A549 treated with Hydrocortisone at 1 μM for 4 hours (cell line): ENCODE measurements at places on chromosomes 4 and X. TPM values are rescaled to one million over a fixed set of nuclear protein-coding genes. Genes with fewer than 3 reads are reported as not detected.

NUDT10 gene
- total RNA-seq: 0.96 to 1.4 TPM (median 1.0 TPM) in 5 replicates

HHIP gene
- total RNA-seq: 0.55 to 1.1 TPM (median 0.62 TPM) in 5 replicates

PLP1 gene
- total RNA-seq: not detected in 5 replicates

CT45A1 gene
- not detected in 5 replicates for total RNA-seq

BEX1 gene
- total RNA-seq: not detected in 5 replicates

MGAT4D gene
- total RNA-seq: not detected in 5 replicates

HPGDS gene
- total RNA-seq: not detected in 5 replicates

TREX2 gene
- total RNA-seq: 1.2 to 1.8 TPM (median 1.5 TPM) in 5 replicates

CFAP47 gene
- 0.02 TPM in 1 of 5 replicates, not detected in the others for total RNA-seq

BMPR1B gene
- total RNA-seq: 4.7 to 8.3 TPM (median 6.3 TPM) in 5 replicates

FGG gene
- total RNA-seq: 5.3 to 8.0 TPM (median 5.4 TPM) in 5 replicates

CD38 gene
- total RNA-seq: 11.0 to 15.4 TPM (median 13.4 TPM) in 5 replicates

GAGE13 gene
- not detected in 5 replicates for total RNA-seq

PAGE2B gene
- total RNA-seq: not detected in 5 replicates

NALF2 gene
- total RNA-seq: 4.9 to 6.1 TPM (median 5.2 TPM) in 5 replicates

CYBB gene
- total RNA-seq: 0.02 to 0.08 TPM (median 0.05 TPM) in 5 replicates

MTMR8 gene
- total RNA-seq: 0.33 to 0.85 TPM (median 0.53 TPM) in 5 replicates

TSC22D3 gene
- 186 to 243 TPM (median 216 TPM) in 5 replicates for total RNA-seq

CT55 gene
- not detected in 5 replicates for total RNA-seq

PNMA3 gene
- total RNA-seq: 0.18 to 0.25 TPM (median 0.21 TPM) in 5 replicates

GRID2 gene
- total RNA-seq: not detected in 5 replicates

TMEM156 gene
- 17.9 to 22.8 TPM (median 21.0 TPM) in 5 replicates for total RNA-seq

WWC2 gene
- 11.0 to 19.3 TPM (median 17.3 TPM) in 5 replicates for total RNA-seq

BGN gene
- not detected in 5 replicates for total RNA-seq

STOX2 gene
- total RNA-seq: 2.1 to 3.3 TPM (median 2.4 TPM) in 5 replicates

PIR gene
- 46.8 to 54.6 TPM (median 54.0 TPM) in 5 replicates for total RNA-seq

UBE2K gene
- 60.5 to 80.5 TPM (median 77.6 TPM) in 5 replicates for total RNA-seq

ASB11 gene
- not detected in 5 replicates for total RNA-seq

TMEM31 gene
- 0.21 TPM in 1 of 5 replicates, not detected in the others for total RNA-seq

VGLL1 gene
- total RNA-seq: not detected in 5 replicates

CT45A3 gene
- 0.26 TPM in 1 of 5 replicates, not detected in the others for total RNA-seq

AMOT gene
- total RNA-seq: 0.03 to 0.05 TPM (median 0.03 TPM) in 3 of 5 replicates, not detected in the others

USP17L12 gene
- not detected in 5 replicates for total RNA-seq

SNX12 gene
- total RNA-seq: 72.3 to 82.6 TPM (median 73.9 TPM) in 5 replicates

CXorf58 gene
- 0.06 to 0.07 TPM (median 0.07 TPM) in 4 of 5 replicates, not detected in the other for total RNA-seq

FAM47A gene
- total RNA-seq: not detected in 5 replicates

AVPR2 gene
- total RNA-seq: 0.07 TPM in 1 of 5 replicates, not detected in the others

TXK gene
- total RNA-seq: 0.13 to 0.38 TPM (median 0.17 TPM) in 5 replicates

NRK gene
- not detected in 5 replicates for total RNA-seq

CACNA1F gene
- total RNA-seq: not detected in 5 replicates

TEX11 gene
- total RNA-seq: not detected in 5 replicates
